ENCODE measurements at places on chromosomes 7 and 10. TPM values are rescaled to one million over a fixed set of nuclear protein-coding genes. Genes with fewer than 3 reads are reported as not detected.

The GNAT3 gene
- total RNA-seq, result not detected

The HHEX gene
- total RNA-seq, result 32.8 TPM

The RPP30 gene
- total RNA-seq, result 41.5 TPM

The SH2D4B gene
- total RNA-seq, result 0.09 TPM

The CFTR gene
- total RNA-seq, result not detected

The KCNIP2 gene
- total RNA-seq, result 0.27 TPM

The PON1 gene
- not detected for total RNA-seq

The CLRN3 gene
- 0.09 TPM for total RNA-seq

The BUB3 gene
- total RNA-seq, result 267 TPM

The SEC61G gene
- total RNA-seq, result 210 TPM

The ZP3 gene
- total RNA-seq, result 1.1 TPM

The SPDYE2B gene
- not detected for total RNA-seq

The TDRD1 gene
- total RNA-seq, result not detected

The TLX1 gene
- not detected for total RNA-seq

The TMEM140 gene
- 8.3 TPM for total RNA-seq

The LLCFC1 gene
- not detected for total RNA-seq

The GPR15LG gene
- not detected for total RNA-seq

The FGL2 gene
- total RNA-seq, result 3.1 TPM

The DRGX gene
- total RNA-seq, result not detected

The PLXDC2 gene
- 2.4 TPM for total RNA-seq

The RAB19 gene
- total RNA-seq, result 0.27 TPM

The TRIM73 gene
- 0.75 TPM for total RNA-seq

The SRGN gene
- total RNA-seq, result 1,471 TPM

The ANKRD1 gene
- total RNA-seq, result 667 TPM

The PKD2L1 gene
- total RNA-seq, result not detected

The ALDH18A1 gene
- 113 TPM for total RNA-seq

The SEMA3C gene
- total RNA-seq, result 22.5 TPM

The EBLN1 gene
- not detected for total RNA-seq

The FEZF1 gene
- total RNA-seq, result not detected

The THSD7A gene
- total RNA-seq, result 47.2 TPM

The NODAL gene
- total RNA-seq, result not detected

The AOAH gene
- not detected for total RNA-seq

The HIP1 gene
- 19.5 TPM for total RNA-seq

The ACSM6 gene
- total RNA-seq, result not detected

The OTUD1 gene
- total RNA-seq, result 4.7 TPM
